ENCODE measurements at places on chromosomes 5 and 9.

DNA sequence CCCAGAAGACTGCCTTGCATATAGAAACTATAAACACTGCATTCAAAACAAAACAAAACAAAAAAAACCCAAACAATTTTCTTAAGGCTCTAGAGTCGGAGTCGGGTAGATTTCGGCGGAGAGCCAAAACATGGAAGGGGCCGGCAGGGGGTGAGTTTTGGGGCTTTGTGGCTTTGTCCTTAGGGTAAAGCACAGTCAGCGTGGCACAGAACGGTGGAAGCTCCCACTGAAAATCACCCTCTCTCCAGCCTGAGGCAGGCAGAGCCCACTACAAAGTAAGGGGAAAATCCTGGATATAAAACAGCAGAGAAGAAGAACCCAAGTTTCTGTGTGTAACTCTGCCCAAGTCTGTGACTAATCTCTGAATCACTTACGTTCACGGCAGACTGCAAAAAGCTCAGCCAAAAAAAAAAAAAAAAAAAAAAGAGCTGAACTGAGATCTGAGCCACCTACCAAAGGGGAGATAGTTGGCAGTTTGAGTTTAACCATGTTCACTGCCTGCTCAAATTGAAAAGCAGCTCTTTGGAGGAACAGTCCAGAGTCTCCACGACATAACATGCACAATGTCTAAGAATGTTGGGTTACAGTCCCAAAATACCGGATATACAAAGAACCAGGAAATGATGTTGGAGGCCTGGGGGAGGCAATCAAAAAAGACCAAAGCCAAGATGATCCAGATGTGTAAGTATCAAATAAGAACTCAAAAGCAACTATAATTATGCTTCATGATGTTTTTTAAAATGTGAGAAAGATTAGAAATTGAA lies 26.6 kb upstream of the OR2K2 start:
- H3K27me3 ChIP-seq, result no peaks in the 10 kb centered on the region
- H3K4me1 ChIP-seq, result no peaks in the 10 kb centered on the region
- no peak for DNase-seq
- H3K36me3 ChIP-seq, result peaks cover 7% of the 10 kb centered on the region
- no peak overlapping the region for H3K27ac ChIP-seq

DNA sequence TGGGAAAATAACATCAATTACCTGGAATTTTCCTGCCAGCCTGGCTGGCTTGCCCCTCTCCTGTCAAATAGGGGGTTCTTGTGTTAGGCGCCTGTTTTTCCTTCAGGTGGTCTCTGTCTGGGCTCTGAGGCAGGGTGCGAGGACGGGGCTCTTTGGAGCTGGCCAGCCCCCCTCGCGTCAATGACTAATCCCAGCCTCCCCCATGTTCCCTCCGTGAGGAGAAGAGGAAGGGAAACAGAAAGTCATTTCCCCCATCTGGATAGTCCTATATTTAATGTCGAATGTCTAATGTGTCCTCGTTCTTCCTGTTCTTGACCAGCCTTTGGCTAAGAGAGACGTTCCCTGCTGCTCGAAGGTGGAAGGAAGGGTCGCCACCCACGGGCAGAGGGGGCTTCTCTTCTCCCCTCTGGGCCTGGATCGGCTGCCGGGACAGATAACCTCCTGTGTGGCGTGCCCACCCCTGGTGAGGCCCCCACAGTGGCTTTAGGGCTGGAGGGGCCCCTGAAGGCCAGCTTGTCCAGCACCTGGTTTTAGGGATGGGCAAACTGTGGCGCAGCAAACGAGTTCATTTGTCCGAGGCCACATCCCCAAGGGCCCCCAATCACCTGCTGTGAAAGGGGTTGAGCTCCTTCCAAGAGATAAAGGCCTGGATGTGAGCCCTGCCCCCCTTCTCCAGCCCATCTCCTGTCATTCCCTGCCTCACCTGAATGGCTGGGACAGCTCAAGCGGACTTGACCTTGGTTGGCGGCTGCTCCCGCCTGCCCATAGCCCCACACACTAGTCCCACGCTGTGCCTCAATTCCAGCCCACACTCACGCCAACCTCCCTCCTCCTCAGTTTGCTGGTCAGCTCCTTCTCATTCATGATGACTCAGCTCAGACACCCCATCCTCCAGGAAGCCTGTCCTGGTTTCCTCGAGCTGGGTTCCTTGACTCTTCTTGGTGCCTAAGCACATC lies 35.9 kb upstream of the UNC5A start:
- no peaks in the 10 kb centered on the region for H3K36me3 ChIP-seq
- H3K4me3 ChIP-seq, result no peak overlapping the region
- no peak overlapping the region for H3K27ac ChIP-seq
- no peaks in the 10 kb centered on the region for H3K27me3 ChIP-seq
- DNase-seq, result peak; percentile 7
- H3K4me1 ChIP-seq, result no peaks in the 10 kb centered on the region

DNA sequence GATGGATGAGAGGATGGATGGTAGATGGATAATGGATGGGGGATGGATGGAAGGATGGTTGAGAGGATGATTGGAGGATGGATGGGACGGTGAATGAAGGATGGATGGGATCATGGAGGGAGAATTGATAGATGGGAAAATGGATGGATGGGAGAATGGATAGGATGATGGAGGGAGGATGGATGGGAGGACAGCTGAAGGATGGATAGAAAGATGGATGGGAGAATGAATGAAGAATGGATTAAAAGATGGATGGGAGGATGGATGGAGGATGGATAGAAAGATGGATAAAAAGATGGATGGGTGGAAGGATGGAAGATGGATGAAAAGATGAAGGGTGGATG lies 218.3 kb upstream of the IER5L start:
- H3K27me3 ChIP-seq, result no peaks in the 10 kb centered on the region
- no peaks in the 10 kb centered on the region for H3K36me3 ChIP-seq
- no peak for DNase-seq
- no peak overlapping the region for H3K27ac ChIP-seq
- no peaks in the 10 kb centered on the region for H3K4me1 ChIP-seq

DNA sequence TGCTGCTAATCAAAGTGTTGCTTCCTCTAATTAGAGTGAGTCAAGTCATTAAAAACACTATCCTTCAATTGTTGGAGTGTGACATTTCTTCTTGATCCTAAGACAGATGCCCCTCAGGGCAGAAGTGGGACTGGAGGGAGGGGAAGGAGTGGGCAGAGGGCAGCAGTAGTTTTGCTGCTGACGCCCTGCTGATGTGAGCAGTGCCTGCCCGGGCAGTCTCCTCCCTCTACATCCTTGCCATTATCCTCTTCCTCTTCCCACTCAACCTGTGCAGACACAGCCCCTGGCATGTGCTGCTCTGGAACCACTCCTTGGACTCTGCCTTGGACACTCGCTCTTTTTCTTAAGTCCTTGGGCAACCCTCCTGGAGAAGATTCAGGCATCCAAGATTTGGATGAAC lies 232.5 kb downstream of the HSPA4 start:
- H3K4me3 ChIP-seq, result no peak overlapping the region
- H3K4me1 ChIP-seq, result no peaks in the 10 kb centered on the region
- no peaks in the 10 kb centered on the region for H3K27me3 ChIP-seq
- no peaks in the 10 kb centered on the region for H3K36me3 ChIP-seq
- DNase-seq, result no peak

- H3K36me3 ChIP-seq, result no peaks in the 10 kb centered on the region
- H3K27ac ChIP-seq, result no peak overlapping the region
- H3K27me3 ChIP-seq, result no peaks in the 10 kb centered on the region
- DNase-seq, result no peak
- H3K4me3 ChIP-seq, result no peak overlapping the region
These were observed 198.1 kb upstream of the EFNA5 start for GRCh38 chr5:107868650-107869409.

DNA sequence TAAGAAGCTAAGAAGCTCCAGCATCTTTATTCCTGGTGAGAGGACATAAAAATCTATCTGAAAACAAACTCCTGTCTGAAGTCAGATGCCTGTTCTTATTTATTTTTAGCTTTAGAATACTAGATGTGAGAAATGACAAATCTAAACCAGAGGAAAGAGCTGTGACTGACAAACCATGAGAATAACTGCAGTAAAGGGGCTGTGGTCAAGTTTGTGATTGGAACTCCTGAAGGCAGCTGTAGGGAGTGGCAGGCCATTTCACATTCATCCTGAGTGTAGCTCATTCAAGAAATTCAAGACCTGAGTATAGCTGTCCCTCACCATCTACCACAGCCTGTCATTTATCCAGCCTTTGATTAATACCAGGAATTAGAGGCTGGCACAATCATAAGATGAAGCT lies 718.8 kb downstream of the BRINP1 start:
- H3K27ac ChIP-seq, result no peak overlapping the region
- no peak for DNase-seq
- no peaks in the 10 kb centered on the region for H3K36me3 ChIP-seq
- no peak overlapping the region for H3K4me3 ChIP-seq
- H3K4me1 ChIP-seq, result no peaks in the 10 kb centered on the region
- H3K27me3 ChIP-seq, result no peaks in the 10 kb centered on the region

- no peak overlapping the region for H3K4me3 ChIP-seq
- no peaks in the 10 kb centered on the region for H3K36me3 ChIP-seq
- no peaks in the 10 kb centered on the region for H3K27me3 ChIP-seq
- no peak for DNase-seq
- H3K4me1 ChIP-seq, result no peaks in the 10 kb centered on the region
These were observed 24.7 kb upstream of the TJP2 start for GRCh38 chr9:69149321-69149807.

DNA sequence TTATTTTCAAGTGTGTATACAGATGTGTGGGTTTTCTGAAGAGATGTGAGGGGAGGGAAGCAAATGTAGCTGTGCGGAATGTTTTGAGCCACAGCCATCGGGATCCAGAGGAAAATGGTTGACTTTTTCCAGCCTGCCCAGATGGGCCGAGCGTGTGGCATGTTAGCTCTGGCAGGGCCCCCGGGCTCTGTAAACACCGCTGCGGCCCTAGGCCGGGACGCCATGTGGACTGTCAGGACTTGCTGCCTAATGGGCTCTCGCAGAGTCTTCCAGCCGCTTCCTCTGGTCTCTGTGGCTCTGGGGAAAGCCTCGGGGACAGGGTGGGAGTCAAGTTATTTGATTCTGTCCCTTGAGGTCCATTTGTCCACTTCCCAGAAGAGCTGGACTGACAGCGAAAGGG lies 109.6 kb upstream of the PTCH1 start:
- H3K4me3 ChIP-seq, result no peak overlapping the region
- H3K4me1 ChIP-seq, result peaks cover 11% of the 10 kb centered on the region
- DNase-seq, result no peak
- no peaks in the 10 kb centered on the region for H3K27me3 ChIP-seq

DNA sequence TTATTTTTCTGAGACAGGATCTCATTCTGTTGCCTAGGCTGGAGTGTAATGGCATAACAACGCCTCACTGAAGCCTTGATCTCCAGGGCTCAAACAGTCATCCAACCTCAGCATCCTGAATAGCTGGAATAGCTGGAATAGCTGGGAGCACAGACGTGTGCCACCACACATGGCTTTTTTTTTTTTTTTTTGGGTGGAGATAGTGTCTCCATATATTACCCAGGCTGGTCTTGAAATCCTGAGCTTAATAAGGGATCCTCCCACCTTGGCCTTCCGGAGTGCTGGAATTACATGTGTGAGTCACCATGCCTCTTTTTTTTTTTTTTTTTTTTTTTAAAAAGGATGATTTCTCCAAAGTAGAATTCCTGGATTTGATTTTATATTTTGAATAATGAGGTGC lies 60.7 kb downstream of the NSD1 start:
- H3K36me3 ChIP-seq, result peaks cover 36% of the 10 kb centered on the region
- H3K27me3 ChIP-seq, result no peaks in the 10 kb centered on the region
- no peak overlapping the region for H3K27ac ChIP-seq
- H3K4me3 ChIP-seq, result no peak overlapping the region
- DNase-seq, result no peak

DNA sequence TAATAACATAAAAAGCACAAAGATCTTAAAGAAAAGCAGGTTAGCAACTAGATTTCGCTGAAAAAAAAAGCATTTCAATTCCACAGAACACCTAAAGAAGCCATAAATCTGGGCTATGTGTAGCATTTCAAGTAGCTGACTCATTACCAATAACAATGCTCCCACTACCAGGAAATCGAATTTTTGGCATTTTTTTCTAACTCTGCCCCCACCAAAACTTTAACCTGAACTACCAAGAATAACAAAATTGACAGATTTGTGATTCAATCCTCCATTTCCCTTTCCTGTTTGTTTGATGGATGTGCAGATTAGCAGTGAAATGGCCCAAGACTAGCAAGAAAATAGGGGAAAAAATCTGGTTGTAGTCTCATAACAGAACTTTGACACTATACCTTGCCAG lies 180.2 kb downstream of the RASEF start:
- no peak overlapping the region for H3K4me3 ChIP-seq
- no peaks in the 10 kb centered on the region for H3K36me3 ChIP-seq
- no peak for DNase-seq
- H3K27me3 ChIP-seq, result no peaks in the 10 kb centered on the region
- no peaks in the 10 kb centered on the region for H3K4me1 ChIP-seq

- no peaks in the 10 kb centered on the region for H3K4me1 ChIP-seq
- no peaks in the 10 kb centered on the region for H3K27me3 ChIP-seq
- DNase-seq, result no peak
- H3K4me3 ChIP-seq, result no peak overlapping the region
- H3K36me3 ChIP-seq, result no peaks in the 10 kb centered on the region
These were observed 16.0 kb downstream of the ATP10B start for GRCh38 chr5:160835818-160836528.

DNA sequence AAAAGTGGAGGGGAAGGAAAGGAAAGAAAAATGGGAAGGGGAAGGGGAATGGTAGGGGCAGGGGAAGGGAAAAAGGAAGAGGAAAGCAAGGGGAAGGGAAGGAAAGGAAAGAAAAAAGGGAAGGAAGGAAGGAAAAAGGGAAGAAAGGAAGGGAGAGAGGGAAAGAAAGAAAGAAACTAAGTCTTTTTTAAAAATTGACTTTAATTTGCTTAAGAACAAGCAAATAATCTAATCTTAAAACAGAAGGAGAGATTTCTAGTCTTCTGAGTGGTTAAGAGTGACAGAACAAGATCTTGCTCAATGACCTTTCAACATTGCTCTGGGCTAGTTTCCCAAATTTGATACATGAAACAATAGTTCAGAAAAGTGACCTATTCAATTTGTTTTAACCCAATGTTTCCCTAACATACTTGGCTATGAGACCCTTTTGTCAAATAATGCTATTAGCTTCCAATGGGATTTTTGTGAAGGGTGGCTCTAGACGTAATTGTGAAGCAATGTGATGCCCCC lies 33.4 kb upstream of the GLIS3 start:
- no peaks in the 10 kb centered on the region for H3K36me3 ChIP-seq
- no peaks in the 10 kb centered on the region for H3K4me1 ChIP-seq
- DNase-seq, result no peak
- H3K4me3 ChIP-seq, result no peak overlapping the region
- H3K27ac ChIP-seq, result no peak overlapping the region
- no peaks in the 10 kb centered on the region for H3K27me3 ChIP-seq

GRCh38 chr9:76456202-76456926 lies 2.6 kb upstream of the GCNT1 start:
- no peaks in the 10 kb centered on the region for H3K27me3 ChIP-seq
- no peak overlapping the region for H3K27ac ChIP-seq
- DNase-seq, result peak; percentile 63
- H3K36me3 ChIP-seq, result no peaks in the 10 kb centered on the region
- peaks cover 25% of the 10 kb centered on the region for H3K4me1 ChIP-seq

GRCh38 chr5:10364186-10364689 lies 10.7 kb downstream of the MARCHF6 start:
- H3K4me1 ChIP-seq, result peaks cover 8% of the 10 kb centered on the region
- H3K4me3 ChIP-seq, result no peak overlapping the region
- no peaks in the 10 kb centered on the region for H3K36me3 ChIP-seq
- H3K27ac ChIP-seq, result no peak overlapping the region

- H3K4me3 ChIP-seq, result no peak overlapping the region
- no peaks in the 10 kb centered on the region for H3K27me3 ChIP-seq
- no peak overlapping the region for H3K27ac ChIP-seq
- no peaks in the 10 kb centered on the region for H3K36me3 ChIP-seq
- peaks cover 4% of the 10 kb centered on the region for H3K4me1 ChIP-seq
- DNase-seq, result no peak
These were observed 2.8 kb upstream of the HEMGN start for GRCh38 chr9:97940741-97941140.
